Effector memory CD8-positive, alpha-beta T cell (primary cell): ENCODE measurements at places on chromosomes 5 and 9.
A peak's percentile ranks its signal among the peaks of the same experiment; 100 is the strongest.

DNA sequence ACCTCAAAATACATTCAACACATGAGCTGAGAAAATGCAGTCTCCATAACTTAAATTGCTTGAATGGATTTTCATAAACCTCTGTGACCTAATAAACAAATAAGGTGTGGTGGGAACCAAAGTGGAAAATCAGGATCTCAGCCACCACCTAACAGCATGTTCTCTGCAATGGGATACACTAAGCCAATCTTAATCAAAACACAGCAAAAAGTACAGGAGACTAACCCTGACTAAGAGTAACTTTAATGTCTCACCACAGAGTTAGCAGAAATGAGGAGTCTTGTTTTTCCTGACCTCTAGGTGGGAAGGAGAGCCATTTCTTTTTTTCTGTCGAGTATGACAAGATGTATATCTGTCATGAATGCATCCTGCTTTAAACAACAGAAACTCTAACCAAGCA, 48.5 kb downstream of the PLK2 start:
- no peak for DNase-seq

DNA sequence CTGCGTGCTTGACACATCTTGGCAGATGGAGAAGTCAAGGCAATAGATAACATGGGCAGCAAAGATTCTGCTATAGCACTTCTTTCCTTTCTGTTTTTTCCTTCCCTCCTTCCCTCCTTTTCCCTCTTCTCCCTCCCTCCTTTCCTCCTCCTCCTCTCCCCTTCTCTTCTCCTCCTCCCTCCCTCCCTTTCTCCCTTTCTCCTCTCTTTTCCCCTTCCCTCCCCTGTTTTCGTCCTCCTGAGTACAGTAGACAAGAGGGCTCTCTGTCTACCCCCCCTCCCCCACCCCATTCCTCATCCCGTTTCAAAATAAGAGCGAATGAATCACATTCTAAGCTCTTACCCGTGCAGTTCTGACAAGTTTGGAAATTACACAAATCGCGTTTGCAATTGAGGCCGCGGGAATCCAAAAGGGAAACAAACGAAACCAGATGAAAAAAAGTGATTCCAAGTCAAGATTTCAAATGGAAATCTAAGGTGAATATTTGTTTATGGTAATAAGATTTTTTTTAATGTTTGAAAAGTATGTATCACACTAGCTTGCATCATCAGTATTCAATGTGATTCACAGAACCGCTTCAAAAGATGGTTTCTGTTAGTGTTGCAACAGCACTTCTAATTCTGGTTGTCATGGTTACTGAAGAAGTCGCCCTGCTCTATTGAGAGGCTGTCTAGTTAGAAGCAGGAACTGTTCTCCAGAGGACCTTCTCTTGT, 1.3 kb downstream of the NIM1K start:
- DNase-seq, result no peak

GRCh38 chr9:72534931-72535330, 13.5 kb downstream of the TMC1 start:
- no peak for DNase-seq

- DNase-seq, result no peak
Measured at GRCh38 chr5:153504726-153505125, 14.3 kb downstream of the GRIA1 start.

- DNase-seq, result peak; percentile 46
Measured at GRCh38 chr9:99266255-99267023, 44.4 kb downstream of the SEC61B start.

DNA sequence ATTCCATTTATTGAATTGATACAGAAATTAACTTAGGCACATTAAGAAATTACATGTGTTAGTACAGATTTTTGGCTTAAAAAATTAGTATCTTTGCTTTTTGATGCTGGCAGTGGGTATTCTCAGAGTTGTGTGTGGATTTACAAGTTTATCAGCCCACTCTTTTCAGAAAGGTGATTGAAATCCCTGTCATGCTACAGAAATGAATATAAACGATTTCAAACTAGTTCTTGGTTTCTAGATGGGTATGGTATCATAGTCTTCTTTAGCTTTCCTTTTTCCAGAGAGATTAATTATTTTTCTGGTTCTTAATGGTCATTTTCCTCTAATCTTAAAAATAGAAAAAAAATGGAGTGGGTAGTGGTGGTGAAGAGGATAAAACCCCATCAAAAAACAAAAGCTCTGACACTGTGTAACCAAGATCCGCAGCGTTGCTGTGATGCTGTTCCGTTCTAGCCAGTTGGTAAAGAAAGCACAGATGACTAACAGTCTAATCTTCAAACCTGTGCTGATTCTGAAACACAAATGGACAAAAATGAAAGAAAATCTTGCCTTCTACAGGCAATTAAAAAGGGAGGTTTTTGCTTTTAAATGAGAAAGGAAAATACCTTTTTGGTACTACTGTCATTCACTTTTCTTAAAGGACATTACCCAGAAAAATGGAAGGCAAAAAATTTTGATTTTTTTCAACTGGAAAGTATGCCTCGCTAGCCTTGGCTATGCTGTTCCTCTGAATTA, 5.2 kb downstream of the LRRTM2 start:
- no peak for DNase-seq

DNA sequence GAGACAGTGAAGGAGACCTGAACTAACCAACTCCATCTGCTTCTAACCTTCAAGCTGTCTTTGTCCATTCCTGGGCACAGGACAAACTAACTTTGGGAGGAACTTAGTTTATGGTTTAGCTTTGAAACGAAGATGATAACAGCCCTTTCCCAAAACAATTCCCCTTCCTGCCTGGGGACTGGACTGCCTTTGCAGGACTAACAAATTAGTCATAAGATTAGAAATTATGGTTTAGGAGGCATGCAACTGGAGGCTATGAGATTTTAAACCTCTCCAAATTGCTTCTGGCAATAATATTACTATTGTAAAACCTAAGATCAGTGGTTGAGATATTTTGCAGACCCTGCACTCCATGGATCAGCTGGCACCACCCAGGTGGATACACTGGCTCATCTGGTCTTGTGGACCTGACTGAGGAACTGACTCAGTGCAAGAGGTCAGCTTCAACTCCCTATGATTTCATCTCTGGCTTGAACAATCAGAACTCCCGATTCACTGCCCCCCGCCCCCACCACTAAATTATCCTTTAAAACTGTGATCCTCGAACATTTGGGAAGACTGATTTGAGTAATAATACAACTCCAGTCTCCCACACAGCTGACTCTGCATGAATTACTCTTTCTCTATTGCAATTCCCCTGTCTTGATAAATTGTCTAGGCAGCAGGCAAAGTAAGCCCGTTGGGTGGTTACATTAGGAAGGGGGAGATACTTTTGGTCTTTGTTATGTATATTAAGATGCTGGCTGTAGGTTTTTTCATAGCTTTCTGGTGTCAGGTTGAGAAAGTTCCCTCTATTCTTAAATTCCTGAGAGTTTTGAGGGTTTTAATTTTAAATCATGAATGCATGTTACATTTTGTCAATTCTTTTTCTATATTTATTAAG, 213.3 kb downstream of the TSSK1B start:
- no peak for DNase-seq

DNA sequence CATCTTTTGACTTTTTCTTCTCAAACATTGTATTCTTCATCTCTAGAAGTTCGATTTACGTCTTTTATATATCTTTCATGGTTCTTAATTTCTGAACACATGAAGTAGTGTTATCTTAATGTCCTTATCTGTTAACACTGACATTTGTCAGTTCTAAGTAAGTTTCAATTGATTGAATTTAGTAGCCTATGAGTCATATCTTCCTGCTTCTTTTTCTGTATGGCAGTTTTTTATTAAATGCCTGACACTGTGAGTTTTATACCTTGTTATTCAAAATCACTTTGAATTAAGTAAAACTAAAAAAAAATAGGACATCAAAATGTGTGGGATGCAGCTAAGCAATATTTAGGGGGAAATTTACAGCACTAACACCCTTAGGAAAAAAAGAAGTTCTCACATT, 707.0 kb upstream of the ACO1 start:
- DNase-seq, result no peak
